ENCODE measurements at places on chromosomes 5 and 9.

- DNase-seq, result no peak
These were observed 97.8 kb downstream of the C9orf152 start for GRCh38 chr9:110110154-110110553.

DNA sequence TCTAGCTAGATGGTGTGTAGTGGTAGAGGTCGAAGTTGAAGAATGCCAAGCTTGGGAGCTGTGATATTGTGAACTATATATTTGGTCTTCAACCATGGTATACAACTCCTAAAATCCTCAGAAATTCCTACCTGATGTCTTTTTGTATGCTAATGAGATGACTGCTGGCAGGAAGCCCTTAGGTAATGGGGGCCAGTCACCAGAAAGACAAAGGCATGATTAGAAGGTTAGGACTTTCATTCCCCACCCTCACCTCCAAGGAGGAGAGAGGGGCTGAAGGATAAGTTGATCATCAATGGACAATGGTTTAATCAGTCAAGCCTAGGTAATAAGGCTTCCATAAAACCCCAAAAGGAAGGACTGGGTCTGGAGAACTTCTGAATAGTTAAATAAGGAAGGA lies 285.7 kb upstream of the POU5F2 start:
- DNase-seq, result no peak

GRCh38 chr5:3430691-3431090 lies 164.9 kb upstream of the IRX1 start:
- no peak for DNase-seq

DNA sequence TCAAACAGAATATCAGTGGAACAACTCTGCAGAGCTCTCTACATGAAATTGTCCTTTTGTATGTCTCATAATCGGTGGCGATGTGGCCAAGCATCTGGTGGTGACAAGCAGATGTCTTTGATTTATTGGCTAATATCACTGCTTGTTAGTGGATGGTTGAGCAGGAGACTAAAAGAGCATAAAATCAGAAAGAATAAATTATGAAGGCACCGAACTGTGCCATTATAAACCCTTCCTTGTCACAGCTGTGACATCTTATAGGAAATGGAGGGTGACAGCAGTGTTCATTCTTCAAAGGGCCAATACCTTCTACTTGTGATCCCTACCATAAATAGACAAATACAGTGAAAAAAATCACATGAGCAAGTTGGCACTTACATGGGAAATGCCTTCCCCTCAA lies 1404.3 kb downstream of the MAT2B start:
- no peak for DNase-seq

- no peak for DNase-seq
These were observed 8.1 kb upstream of the ROR2 start for GRCh38 chr9:91958174-91958573.

DNA sequence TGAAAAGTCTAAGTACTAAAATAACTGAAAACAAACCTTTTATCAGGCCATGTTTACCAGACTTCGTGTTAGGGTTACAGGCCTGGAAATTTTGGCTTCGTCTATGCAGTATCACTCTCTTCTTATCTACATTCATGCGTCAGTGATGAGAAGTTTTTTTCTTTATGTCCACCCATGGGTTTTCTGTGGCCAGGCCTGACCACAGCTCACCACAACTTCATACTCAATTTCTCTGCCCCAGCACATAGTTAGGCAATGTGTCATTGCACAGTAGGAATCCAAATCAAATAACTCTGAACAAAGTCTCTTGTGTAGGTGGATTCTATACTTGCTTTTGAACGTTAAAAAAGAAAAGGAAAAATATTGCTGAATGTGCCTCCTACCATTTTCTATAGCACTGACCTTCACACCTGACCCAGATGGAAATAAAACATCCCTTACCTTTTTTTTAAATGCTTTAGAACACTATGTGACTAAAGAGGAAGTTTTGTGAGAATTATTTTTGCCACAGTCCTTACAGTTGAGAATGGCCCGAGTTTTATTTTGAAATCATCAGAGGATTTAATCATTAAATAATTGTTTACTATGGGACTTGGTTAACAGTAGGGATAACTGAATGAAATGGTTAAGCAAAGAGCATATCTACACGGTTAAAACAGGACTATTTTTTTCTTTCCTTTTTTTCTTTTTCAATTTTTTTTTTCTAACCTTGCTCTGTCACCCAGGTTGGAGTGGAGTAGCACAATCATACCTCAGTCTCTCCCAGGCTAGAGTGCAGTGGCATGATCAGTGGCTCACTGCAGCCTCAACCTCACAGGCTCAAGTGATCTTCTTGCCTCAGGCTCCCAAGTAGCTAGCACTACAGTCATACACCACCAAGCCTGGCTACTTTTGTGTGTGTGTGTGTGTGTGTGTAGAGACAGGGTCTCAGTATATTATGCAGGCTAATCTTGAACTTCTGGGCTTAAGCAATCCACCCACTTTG lies 1247.0 kb upstream of the ACO1 start:
- DNase-seq, result no peak

DNA sequence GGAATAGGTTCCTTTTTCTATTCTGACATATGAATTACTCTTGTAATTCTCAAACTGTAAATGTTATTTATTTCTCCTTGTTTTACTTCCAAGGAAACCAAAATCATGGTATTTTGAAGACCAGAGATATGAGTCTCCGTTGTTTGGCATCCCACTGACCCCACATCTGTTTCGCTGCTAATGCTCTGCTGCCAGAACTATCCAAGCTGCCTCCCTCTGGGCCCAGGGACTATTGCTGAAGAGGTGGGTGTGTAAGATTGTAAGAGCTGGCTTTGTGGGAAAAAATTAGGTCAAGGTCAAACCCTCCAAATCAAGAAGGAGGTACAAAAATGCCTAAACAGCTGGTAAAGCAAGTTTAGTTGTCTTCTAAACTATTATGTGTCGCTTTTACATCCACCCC lies 129.4 kb upstream of the MYO10 start:
- DNase-seq, result no peak

DNA sequence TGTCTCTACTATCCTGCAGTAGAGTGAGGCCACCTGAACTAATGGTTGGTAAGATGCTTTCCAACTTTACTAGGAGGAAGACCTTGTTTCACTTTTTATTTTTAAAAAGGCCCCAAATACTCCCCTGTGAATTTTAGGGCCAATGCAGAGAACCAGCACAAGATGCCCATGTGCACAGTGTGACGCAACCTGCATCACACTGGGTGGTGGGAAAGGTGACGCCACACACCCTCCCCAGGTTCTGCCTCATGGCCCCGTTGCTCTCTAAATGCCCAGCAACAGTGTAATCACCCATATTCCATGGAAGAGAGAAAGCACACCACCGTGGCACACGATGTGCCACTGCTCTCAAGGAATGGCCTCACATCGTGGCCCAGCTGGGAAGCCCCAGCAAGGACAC lies 6.4 kb downstream of the SURF4 start:
- no peak for DNase-seq

- DNase-seq, result no peak
These were observed 98.5 kb upstream of the SPATA31C2 start for GRCh38 chr9:88236511-88237478.

- no peak for DNase-seq
These were observed 21.0 kb downstream of the TSC1 start for GRCh38 chr9:132923346-132923902.

- no peak for DNase-seq
These were observed 131.3 kb upstream of the SLC28A3 start for GRCh38 chr9:84471816-84472215.

GRCh38 chr5:178284093-178284675 lies 51.6 kb upstream of the PHYKPL start:
- no peak for DNase-seq

GRCh38 chr5:120988491-120988890 lies 524.4 kb downstream of the PRR16 start:
- DNase-seq, result no peak
